Ascending aorta (tissue), 2 donors: ENCODE measurements at places on chromosomes 12 and 14.

GRCh38 chr12:64103825-64104740 lies 118.0 kb downstream of the KICS2 start:
- no peak for DNase-seq

DNA sequence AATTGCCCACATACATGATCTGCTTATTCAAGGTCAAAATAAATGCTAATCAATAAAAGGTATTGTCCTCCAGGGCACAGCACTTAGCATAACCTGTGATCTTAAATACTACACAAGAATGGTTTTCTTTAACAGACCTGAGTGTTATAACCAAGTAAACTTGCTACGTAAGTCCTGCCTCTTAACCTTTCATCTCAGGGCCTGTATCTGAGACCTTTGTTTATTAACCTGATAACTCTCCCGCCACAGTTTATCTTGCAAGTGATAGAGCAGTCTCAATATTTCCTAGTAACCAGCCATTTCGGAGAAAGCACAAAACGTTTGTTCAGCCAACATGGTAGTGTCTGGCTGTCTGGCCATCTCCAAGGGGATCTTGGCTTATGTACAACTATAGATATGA lies 88.4 kb downstream of the DUSP6 start:
- DNase-seq: no peak

DNA sequence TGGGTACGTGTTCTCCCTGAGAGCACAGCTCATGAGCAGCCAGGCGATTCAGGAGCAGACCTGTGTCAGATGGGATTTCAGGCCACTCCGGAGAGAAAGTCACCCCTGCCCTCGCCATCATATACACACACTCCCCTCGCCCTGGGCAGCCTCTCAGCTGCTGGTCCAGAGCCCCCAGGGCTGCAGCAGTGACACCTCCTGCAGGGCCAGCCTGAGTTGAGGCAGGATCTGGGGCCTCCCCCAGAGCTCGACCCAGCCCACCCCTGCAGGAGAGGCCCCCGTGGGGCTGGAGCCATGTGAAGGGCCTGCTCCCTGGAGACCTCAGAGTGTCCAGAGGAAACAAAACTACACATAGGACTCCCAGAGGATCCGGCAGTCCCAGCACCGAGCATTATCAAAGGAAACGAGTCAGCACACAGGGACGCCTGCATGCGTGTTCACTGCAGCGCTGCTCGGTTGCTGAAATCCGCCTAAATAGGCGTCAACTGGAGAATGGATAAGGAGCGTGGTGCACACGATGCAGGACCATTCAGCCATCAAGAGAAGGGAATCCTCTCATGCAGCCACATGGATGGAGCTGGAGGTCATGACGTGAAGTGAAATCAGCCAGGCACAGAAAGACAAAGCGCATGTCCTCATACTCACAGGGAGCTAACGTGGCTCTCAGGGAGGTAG lies 104.0 kb downstream of the TNFAIP2 start:
- DNase-seq: no peak

GRCh38 chr12:12327802-12328201 lies 22.2 kb downstream of the MANSC1 start:
- no peak for DNase-seq

DNA sequence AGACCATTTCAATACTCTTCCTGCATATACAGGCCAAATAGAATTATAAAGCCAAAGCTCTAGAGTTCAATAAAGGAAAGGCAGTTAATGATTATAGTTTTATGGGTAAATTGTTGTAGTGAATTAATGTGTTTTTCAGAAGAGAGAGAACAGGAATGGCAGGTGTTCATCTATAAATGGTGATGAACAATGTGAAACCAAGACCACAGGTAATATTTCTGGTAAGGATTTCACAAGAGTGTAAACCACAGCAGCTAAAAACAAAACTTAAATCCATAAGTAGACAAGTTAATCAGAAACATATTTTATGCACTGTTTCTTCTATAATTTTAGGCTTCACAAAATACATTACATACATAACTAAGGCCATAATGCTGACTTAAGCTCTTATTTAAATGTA lies 204.4 kb downstream of the SYT1 start:
- DNase-seq: no peak

DNA sequence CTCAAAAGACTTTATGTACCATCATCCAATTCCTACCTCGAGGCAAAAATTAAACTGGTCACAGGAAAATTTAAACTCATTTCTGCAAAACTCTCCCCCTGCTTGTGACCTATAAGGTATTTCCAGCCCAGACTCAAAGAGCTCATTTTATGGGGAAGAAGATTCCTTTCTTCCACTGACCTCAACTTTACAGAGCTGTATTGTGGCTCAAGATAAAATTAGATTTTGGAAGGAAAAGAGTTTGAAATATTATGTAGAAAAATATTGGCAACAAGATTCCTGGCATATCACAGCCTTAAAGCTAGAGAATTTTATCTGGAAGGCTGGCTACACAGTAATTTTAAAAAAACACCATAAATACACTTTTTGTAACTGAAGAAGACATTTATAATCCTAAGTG lies 91.7 kb downstream of the STXBP6 start:
- DNase-seq: no peak

DNA sequence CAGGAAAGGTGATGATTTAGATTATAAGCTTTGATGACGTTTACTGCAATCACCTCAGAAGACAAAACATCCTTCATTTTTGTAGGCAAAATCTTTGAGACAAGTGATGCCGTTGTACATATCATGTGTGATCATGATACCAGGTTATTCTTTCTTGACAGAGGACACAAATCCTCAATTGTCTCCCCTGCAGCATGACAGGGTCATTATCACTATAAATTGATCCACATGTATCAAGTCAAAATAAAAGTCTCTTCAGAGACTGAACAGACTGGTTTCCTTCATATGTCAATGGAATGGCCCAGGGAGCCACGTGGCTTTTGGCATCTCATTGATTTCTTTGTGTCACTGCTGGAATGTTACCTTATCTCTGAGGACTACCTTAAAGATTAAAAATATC lies 995.7 kb downstream of the FLRT2 start:
- no peak for DNase-seq

DNA sequence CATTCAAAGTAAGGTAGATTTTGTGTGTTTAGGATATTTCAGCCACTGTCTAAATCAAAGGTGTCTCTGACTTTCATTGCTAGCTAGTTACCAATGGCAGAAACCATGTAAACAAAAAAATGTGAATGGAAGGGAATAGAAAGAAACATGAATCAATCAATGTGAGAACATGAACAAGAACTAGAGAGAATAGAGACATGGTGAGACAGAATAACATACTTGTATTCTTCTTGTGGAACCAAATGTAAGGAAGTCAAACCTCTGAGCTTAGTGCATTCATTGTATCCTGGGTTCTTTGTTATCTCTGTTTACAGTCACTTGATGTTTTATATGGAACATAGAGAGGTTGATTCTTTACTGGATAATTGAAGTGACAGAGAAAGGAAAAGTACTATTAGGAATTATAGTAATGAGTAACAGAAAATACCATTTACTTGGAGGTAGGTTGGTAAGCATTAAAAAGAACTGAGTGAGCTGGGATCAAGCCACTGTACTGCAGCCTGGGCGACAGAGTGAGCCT lies 2.6 kb upstream of the WNK1 start:
- no peak for DNase-seq

- no peak for DNase-seq
Measured at GRCh38 chr12:15693228-15693911, 95.8 kb downstream of the EPS8 start.

DNA sequence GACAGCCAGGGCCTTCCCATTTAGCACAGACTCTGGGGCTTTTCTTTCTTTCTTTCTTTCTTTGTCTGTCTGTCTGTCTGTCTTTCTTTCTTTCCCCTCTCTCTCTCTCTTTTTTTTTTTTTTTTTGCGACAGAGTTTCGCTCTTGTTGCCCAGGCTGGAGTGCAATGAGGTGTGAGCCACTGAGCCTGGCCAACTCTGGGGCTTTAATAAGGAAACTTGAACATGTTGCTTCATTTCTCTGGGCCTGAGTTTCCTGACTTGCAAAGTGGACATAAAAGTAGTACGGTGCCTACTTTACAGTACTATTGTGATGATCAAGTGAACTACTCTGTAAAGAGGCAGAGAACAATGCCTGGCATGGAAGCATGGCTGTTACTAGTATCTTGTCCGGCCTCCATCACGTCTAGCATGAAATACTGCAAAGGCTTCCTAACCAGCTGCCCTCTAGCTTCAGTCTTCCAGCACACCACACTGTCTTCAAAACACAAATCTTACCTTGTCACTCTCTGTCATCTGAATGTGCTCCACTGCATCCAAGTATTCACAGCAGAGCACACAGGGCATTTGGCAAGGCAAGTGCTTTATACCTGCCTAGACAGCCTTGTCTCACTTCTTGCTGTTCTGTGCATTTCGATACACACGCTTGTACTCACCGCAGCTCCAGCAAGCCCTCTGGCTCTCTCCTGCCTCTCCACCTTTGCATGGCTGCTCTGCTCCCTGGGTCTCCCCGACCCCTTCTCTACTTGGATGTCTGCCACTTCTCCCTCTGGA lies 96.7 kb downstream of the IRF2BPL start:
- DNase-seq: no peak

DNA sequence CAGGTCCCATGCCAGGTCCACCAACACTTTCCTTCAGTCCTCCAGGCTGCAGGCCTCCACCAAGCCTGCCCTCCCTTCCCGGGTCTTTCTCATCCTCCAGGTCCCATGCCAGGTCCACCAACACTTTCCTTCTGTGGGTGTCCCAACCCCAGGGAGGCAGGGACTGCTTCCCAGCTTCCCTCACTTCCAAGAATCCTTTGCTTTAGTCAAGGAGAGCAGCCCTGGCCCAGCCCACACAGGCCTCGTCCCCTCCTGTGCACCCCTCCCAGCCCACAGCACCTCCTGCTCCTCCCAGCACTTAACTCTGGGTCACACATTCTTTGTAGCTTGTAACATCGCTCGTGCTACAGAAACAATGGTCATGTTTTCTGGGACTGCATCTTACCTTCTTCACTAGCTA lies 72.9 kb downstream of the TESC start:
- no peak for DNase-seq

DNA sequence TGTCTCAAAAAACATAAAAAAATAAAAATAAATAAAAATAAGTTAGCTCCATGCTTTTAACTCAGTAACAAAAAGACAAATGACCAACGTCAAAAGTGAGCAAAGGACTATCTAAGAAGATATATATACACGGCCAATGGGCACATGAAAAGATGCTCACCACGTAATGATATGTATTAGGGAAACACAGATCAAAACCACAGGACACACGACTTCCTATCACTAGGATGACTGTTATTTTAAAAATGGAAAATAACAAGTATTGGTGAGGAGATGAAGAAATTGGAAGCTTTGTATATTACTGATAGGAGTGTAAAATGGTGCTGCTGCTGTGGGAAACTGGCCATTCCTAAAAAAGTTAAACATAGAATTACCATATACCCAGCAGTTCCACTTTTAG lies 20.2 kb upstream of the P2RX7 start:
- no peak for DNase-seq

GRCh38 chr14:59816941-59817340 lies 53.6 kb downstream of the RTN1 start:
- DNase-seq: no peak

DNA sequence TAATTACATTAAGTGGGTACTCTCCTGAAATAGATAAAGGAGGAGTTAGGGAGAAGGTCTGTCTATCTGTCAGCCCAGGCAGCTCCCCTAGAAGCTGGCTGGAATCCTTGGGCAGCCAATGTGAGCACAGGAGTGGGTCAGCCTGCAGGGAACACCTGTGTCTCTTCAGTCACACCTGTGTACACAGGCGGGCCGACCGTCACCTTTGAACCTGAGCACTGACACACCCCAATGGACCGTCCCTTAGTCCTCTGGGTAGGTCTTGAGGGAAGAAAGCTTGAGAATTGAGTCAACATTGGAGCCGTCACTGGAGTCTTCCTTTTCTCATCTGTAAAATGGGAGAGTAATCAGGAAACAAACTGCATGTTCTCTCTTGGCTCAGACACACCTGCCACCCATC lies 9.8 kb upstream of the GSC start:
- no peak for DNase-seq

DNA sequence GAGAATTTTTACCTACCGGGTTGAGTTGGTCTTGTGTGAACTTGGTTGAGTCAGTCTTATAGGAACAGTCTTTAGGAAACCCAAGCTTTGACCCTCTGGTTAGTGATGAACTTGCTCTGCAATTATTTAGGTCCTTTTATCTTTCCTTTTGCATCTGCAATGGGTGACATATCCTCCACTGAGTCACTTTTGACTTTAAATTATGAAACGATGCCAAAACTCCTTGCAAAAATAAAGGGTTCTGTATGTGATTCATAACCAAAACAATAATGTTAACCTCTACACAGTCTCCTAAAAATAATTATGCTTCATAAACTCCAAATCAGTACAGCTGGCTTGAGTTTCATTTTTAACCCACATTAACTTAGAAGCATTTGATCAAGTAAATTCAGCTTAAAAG lies 979.4 kb downstream of the GALC start:
- DNase-seq: no peak

- no peak for DNase-seq
Measured at GRCh38 chr12:49535921-49536525, 2.8 kb upstream of the KCNH3 start.

- no peak for DNase-seq
Measured at GRCh38 chr14:91009501-91010152, 50.8 kb downstream of the RPS6KA5 start.

- DNase-seq: peak; percentile 75
Measured at GRCh38 chr12:50246873-50247612, 36.3 kb downstream of the LIMA1 start.

- DNase-seq: no peak
Measured at GRCh38 chr12:9033265-9033887, 44.0 kb downstream of the KLRG1 start.

DNA sequence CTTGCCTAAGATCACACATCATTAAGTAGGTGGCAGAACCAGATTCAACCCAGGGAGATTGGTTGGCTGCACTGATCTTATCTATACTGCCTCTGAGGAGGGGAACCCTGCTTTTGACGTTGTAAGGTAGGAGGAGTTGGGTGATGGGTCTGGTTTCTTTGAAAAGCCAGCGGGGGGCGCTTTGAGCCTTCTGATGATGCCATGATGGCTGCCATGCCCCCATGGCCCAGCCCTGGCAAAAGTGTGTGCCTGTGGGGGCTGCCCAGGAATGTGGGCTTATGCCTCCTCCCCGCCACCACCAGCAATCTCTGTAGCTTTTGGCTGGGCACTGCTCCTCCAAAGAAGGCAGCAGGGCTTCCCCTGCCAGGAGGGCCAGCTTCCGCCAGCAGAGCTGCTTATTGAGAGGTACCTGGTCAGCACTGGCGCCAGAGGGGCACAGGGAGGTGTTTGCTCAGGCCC lies 224.3 kb downstream of the SLC41A2 start:
- DNase-seq: no peak

DNA sequence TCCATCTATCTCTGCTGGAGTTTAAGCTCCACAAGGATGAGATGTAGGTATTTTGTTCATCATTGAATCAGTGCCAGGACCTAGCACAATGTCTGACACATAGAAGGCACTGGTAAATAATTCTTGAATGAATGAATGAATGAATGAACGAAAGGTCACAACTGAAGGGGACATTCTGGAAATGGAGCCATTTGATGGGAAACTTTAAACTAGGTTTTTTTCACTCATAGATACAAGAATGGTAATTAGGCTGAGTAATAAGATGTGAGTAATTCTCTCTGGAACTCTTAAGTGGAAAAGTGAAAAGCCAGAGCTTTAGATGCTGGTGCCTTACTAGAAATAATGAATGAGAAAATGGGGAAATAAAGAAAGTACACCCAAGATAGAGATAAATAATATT lies 44.3 kb downstream of the SCN8A start:
- DNase-seq: no peak
